Right cardiac atrium (tissue), 5 donors: ENCODE measurements at places on chromosomes 13 and 19. TPM values are rescaled to one million over a fixed set of nuclear protein-coding genes. Genes with fewer than 3 reads are reported as not detected.

GRCh38 chr19:41753936-41754529, 1.3 kb upstream of the CEACAM6 start:
- DNase-seq = peak; percentile 54

The SEMA6B gene
- 8.9 TPM for total RNA-seq

The FAM216B gene
- 16.4 TPM for total RNA-seq

The S1PR5 gene
- total RNA-seq = 0.31 TPM

DNA sequence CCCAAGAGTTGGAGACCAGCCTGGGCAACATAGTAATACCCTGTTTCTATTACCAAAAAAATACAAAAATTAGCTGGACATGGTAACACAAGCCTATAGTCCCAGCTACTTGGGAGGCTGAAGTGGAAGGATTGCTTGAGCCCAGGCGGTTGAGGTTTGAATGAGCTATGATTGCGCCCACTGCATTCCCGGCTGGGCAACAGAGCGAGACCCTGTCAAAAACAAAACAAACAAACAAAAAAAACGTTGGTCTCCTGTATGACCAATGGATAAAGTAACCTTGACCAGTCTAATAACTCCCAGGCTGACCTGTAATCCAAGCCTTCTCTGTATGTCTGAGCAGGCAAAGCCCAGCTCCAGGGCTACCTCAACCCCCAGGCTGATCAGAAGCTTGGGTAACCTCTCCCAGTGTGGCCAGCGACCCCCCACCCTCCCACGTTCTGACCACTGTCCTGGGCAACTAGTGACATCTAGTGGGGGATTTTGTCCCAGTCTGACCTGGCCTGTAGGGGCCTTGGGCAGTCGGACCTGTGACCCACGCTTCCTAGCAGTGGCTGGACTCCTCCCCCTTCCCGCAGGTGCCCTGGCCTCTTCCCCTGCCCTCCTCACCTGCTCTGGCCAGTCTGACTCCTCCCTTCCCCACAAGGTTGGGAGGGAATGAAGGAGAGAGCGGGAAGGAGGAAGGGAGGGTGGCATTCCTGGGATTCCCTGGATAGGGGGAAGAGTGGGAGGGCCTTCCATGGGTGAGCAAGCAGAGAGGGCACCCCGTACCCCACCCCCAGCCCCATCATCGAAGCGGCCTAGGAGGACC, 1.0 kb upstream of the BCAM start:
- DNase-seq = peak; percentile 67

DNA sequence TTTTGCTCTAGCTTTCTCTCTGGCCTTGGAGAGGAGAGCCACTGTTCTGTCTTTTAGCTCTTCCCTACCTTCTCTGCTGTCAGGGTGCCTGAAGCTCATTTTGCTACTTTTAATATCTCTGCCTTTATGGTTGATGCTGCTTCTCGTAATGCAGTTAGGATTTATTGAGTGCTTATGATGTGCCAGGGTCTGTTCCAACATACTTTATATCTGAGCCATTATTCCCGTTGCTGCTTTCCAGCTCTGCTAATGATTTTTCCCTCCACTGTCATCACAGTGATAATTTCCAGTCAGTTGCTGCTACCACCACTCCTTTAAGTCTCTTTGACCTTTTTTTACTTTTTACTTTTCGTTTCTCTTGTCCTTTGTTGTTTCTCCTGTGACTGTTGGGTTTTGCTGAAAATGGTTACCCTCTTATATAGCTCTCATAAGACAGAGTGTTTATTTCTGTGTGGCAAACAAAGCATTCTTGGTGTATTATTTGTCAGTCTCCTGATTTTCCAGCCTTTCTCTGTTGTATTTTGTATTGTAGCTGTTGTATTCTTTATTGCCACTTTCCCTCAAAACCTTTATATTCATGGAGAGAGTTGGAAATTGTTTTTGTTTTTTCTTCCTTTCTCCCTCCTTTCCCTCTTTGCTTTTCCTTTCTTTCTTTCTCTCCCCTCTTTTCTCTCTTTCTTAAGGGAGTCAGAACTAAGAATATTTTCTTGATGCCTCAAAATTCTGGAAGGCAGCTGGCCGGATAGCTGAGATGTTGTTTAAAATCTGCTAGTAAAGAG, 37.4 kb downstream of the COG6 start:
- DNase-seq = no peak

The AP1M2 gene
- total RNA-seq = not detected

The ZNF534 gene
- 0.50 TPM for total RNA-seq

GRCh38 chr13:38970380-38971051, 20.1 kb downstream of the STOML3 start:
- no peak for DNase-seq

- DNase-seq = no peak
Observed at GRCh38 chr13:68128297-68128915, 898.3 kb upstream of the PCDH9 start.

- DNase-seq = no peak
Observed at GRCh38 chr19:29206453-29206852, 6.5 kb downstream of the UQCRFS1 start.

GRCh38 chr19:47381653-47382279, 32.7 kb downstream of the DHX34 start:
- DNase-seq = no peak

DNA sequence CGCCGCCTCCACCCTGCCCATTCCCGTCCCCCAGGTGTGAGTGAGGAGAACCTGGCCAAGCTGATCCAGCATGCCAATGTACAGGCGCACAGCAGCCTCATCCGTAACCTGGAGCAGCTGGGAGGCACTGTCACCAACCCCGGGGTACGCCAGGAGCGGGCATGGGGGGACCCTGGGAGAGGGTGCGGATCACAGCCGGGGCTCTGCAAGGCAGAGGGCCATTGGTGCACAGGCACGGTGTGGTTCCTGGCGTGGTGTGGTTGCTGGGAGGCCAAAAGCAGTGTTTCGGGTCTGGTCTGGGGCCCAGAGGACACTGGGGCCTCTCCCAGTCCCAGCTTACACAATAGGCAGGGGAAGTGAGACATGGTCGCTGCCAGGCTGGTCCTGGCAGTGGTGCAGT, 8.3 kb downstream of the STXBP2 start:
- DNase-seq = no peak

The PTGIR gene
- total RNA-seq = 13.5 TPM

The CLEC17A gene
- not detected for total RNA-seq

DNA sequence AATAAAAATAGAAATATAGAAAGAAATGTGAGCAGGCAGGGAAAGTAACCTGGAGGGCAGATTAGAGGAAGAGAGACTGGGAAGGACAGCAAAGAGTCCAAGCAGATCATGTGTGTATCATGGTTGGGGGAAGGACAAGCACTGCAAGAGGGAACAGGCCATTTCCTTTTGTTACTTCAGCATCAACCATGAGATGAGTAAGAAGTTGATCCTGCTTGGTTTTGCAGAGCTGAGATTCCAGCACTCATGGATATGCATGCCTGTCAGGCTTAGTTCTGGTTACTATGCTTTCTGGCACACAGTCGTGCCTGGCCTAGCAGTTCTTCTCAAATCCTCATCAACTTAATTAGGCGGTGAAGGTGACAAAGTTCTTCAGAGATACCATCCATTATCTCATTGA, 18.1 kb downstream of the NALCN start:
- DNase-seq = no peak

The ZNF729 gene
- total RNA-seq = not detected

- DNase-seq = no peak
Observed at GRCh38 chr13:70668983-70669382, 560.7 kb upstream of the KLHL1 start.

GRCh38 chr13:89740994-89741685, 1606.3 kb upstream of the MIR17HG start:
- DNase-seq = peak; percentile 7

The RUBCNL gene
- total RNA-seq = 1.8 TPM

DNA sequence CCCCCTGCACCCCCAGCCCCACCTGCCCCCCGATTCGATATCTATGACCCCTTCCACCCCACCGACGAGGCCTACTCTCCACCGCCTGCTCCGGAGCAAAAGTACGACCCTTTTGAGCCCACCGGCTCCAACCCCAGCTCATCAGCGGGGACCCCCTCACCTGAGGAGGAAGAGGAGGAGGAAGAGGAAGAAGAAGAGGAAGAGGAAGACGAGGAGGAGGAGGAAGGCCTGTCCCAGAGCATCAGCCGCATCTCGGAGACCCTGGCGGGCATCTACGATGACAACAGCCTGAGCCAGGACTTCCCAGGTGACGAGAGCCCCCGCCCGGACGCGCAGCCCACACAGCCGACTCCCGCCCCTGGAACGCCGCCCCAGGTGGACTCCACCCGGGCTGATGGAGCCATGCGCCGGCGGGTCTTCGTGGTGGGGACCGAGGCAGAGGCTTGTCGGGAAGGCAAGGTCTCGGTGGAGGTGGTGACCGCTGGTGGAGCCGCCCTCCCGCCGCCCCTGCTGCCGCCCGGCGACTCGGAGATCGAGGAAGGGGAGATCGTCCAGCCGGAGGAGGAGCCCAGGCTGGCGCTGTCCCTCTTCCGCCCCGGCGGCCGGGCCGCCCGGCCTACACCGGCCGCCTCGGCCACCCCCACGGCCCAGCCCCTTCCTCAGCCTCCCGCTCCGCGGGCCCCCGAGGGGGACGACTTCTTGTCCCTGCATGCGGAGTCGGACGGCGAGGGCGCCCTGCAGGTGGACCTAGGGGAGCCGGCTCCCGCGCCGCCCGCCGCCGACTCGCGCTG, 9.2 kb downstream of the SCAF1 start:
- DNase-seq = no peak

The PLIN4 gene
- total RNA-seq = 108 TPM

The ZNF543 gene
- total RNA-seq = 7.6 TPM

The JAK3 gene
- total RNA-seq = 1.6 TPM

DNA sequence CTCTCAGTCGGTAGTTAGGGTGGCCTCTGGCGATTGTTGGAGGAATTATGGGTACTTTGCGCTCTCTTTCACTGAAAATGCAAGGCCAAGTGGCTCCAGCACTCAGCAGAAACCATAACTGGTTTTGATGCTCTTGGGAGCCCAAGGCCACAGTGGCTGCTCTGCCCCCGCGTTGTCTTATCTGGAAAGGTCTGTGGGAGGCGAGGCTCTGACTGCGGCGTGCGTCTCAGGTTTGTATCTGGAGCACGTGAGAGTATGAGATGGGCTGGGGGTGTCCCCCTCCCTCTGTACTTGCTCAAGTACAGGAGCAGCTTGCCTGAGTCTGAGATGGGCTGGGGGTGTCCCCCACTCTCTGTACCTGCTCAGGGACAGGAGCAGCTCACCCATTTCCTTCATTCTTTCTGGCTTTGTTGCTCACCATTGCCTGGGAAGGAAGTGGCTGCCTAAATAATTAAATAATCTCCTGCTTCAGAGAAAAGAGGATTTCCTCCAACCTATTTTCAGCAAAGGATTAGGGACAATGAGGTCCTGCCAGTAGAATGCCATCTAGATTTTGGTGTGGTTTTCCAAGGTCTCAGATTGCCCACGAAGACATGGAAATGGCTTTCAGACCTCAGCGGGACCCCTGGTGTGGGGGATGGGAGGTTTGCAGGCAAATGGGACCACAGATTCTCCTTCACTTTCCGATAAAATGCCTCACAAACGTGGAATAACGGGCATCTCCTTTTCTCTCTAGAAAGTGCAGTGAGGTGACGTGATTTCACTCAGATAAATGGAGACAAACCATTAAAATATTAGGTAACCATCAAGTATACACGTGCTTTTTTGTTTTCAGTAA, 14.7 kb downstream of the ATP11A start:
- no peak for DNase-seq

GRCh38 chr19:1363599-1363998, 20.1 kb upstream of the NDUFS7 start:
- no peak for DNase-seq

GRCh38 chr19:10615429-10616023, 9.8 kb upstream of the SLC44A2 start:
- no peak for DNase-seq

- no peak for DNase-seq
Observed at GRCh38 chr13:48377857-48378256, 35.1 kb downstream of the LPAR6 start.

DNA sequence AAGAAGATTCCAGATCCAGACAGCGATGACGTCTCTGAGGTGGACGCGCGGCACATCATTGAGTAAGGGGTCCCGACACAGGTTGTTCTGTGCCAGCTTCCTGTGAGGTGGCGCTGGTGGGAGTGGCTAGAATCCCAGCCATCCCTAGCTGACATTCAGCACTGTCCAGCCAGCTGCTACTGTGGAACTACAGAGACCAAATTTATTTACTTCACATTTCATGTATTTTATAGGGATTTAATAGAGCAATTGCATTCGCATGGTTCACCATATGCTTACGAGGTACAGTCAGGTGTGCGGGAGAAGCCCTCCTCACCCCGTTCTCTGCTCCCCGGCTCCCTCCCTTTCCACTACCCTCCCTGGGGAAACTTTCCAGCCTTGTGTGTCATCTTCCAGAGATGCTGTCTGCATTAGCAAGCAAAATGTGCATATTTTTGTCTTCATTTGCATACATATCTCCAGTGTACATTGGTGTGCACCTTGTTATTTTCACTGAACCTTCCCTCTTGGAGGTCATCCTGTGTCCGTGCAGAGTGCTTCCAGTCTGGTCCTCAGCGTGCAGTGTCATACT, 47.2 kb downstream of the SMARCA4 start:
- DNase-seq = no peak

GRCh38 chr13:51502153-51502651, 49.4 kb upstream of the INTS6 start:
- DNase-seq = no peak

The MYH14 gene
- 72.4 TPM for total RNA-seq

GRCh38 chr13:49097374-49097773, 121.7 kb downstream of the FNDC3A start:
- no peak for DNase-seq

The PLK5 gene
- total RNA-seq = not detected

DNA sequence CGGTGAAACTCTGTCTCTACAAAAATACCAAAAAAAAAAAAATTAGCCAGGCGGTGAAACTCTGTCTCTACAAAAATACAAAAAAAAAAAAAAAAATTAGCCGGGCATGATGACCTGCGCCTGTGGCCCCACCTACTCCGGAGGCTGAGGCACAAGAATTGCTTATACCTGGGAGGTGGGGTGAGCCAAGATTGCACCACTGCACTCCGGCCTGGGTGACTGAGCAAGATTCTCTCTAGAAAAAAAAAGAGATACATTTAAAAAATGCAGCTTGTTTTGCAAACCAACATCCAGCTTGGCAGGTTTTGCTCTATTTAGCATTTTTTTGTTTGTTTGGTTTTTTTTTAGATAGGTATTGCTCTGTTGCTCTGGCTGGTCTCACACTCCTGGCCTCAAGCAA, 6.7 kb upstream of the PGPEP1 start:
- DNase-seq = no peak

The ZNF563 gene
- total RNA-seq = 4.6 TPM

DNA sequence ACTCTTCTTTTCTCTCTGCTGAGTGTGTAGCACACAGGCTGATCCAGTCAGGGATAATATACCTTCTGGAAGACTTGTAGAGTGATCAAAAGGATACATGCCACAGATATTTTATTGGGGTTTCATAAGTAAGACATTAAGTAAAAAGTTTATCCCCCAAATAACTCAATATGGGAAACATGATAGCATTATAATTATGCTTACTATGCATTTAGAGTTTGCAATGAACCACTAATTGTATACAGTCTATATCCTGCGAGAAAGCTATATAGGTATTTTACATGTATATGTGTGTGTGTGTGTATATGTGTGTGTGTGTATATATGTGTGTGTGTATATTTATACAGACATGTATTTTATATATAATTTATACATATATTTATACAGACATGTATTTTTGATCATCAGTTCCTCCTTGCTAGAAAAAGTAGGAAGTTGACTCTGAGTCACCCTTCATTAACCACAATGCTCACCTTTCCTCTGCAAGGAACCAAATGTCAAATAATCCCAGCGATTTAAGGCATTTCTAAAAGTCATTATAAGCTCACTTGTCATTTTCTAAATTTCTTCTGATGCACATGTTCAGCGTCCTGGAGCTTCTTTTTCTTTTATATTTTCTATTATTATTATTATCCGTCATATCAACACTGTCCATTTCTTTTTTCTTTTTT, 312.5 kb upstream of the OBI1 start:
- DNase-seq = no peak

The FFAR2 gene
- total RNA-seq = 0.44 TPM
